ENCODE measurements at places on chromosomes 16 and 17. TPM values are rescaled to one million over a fixed set of nuclear protein-coding genes. Genes with fewer than 3 reads are reported as not detected.

Gene SSTR5
- total RNA-seq, result not detected

Gene SPATA32
- 0.27 TPM for total RNA-seq

GRCh38 chr17:83161298-83162034 is 82.1 kb downstream of the METRNL start:
- no peak for DNase-seq
- no peaks in the 10 kb centered on the region for H3K4me1 ChIP-seq
- no peak overlapping the region for H3K4me3 ChIP-seq
- H3K36me3 ChIP-seq, result no peaks in the 10 kb centered on the region
- no peak overlapping the region for H3K27ac ChIP-seq

Gene SLC16A11
- not detected for total RNA-seq

DNA sequence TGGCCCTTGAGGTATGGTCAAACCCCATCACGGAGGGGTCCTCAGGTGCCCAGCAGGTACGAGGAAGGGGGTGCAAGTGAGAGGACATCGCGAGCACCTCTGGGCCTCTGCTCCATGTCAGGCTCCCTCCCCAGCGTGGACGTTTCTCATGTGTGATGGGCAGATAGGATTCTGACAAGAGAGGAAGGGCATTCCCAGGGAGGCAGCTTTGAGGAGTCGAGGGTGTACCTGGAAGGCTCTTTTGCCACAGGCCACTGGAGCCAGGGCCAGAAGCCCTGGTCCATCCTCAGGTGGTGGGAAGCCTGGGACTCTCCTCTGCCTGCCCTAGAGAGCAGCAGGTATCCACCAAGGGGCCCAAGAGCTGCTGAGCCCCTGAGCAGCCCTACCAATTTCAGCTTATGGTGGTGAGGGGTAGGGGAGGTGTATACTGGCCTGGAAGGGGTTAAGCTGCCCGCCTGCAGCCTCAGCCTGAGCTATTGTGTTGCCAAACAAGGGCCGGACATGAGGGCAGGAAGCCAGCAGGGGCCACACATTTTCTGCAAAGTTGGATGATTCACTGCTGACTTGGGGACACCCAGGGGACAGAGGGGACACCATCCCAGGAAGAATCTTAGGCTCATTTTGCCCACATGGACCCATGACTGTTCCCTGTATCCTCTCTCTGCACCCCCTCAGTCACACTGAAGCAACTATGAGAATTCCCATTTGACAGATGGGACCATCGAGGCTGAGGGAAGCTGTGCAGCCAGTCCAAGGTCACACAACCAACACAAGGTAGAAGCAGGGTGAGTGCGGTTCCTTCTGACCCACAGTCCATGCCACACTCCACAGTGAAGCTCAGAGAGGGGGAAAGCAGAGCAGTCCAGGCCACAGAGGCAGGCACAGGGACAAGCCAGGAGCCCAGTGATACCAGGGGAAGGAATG is 1.7 kb downstream of the CDH5 start:
- H3K36me3 ChIP-seq, result no peaks in the 10 kb centered on the region
- H3K4me3 ChIP-seq, result no peak overlapping the region
- DNase-seq, result no peak
- peaks cover 13% of the 10 kb centered on the region for H3K27me3 ChIP-seq

Gene OR1F1
- total RNA-seq, result not detected

Gene IRX3
- total RNA-seq, result not detected

Data from activated CD4-positive, alpha-beta T cell treated with anti-CD3 and anti-CD28 coated beads, Interleukin-2, amount 10 ng/mL, durations not matched to agents 7 days and 5 days (primary cell).